ENCODE measurements at places on chromosomes 16 and 17.
A peak's percentile ranks its signal among the peaks of the same experiment; 100 is the strongest.

GRCh38 chr17:31558748-31559583 is 167.5 kb downstream of the RAB11FIP4 start:
- no peak for DNase-seq

- no peak for DNase-seq
Measured at GRCh38 chr17:45040459-45040858, 11.0 kb downstream of the DCAKD start.

- DNase-seq = no peak
Measured at GRCh38 chr16:30934827-30935557, 11.6 kb downstream of the FBXL19 start.

- no peak for DNase-seq
Measured at GRCh38 chr17:53950207-53950857, 127.6 kb downstream of the KIF2B start.

DNA sequence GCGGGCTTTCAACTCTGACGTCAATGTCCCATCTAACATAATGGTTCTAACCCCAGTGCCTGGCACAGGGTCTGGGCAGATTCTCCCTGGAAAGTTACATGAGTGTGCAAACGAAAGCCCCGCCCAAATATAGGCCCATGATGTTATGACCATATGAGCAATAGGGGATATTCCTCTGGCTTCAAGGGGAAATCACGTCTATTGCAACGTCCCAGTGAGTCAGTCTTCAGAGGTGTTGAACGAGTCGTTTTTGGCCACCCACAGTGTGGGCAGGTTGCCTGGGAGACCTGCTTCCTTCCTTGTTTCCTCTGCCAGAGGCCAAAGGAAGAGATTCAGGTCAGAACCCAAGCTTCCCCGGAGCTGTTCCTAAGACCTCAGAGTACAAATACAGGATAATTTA is 30.3 kb downstream of the PIK3R5 start:
- DNase-seq = peak; percentile 40

DNA sequence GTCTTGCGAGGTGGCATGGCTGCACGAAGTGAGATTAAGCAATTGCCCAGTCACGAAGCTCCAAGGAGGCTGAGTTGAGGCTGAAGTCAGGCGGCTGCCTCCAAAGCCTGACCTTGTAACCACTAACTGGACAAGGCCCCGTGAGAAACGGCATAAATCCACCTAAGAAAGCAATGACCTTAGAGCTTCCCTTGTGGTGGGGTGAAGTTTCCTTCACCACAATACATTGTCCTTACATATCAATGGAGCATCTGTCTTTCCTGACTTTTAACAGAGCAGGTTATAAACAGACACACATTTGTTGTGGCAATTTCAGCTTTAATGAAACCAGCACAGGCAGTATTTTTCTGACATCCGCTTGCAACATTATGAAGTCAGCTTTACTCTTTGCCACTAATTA is 2.5 kb upstream of the MED9 start:
- DNase-seq = no peak

- DNase-seq = no peak
Measured at GRCh38 chr17:27609611-27610303, 21.2 kb upstream of the LGALS9 start.

- no peak for DNase-seq
Measured at GRCh38 chr16:19291475-19291874, 5.9 kb downstream of the CLEC19A start.

GRCh38 chr16:83200005-83200779 is 573.4 kb downstream of the CDH13 start:
- no peak for DNase-seq

- DNase-seq = no peak
Measured at GRCh38 chr17:26809033-26809432, 484.9 kb upstream of the WSB1 start.

- no peak for DNase-seq
Measured at GRCh38 chr17:72359811-72360210, 239.0 kb downstream of the SOX9 start.

DNA sequence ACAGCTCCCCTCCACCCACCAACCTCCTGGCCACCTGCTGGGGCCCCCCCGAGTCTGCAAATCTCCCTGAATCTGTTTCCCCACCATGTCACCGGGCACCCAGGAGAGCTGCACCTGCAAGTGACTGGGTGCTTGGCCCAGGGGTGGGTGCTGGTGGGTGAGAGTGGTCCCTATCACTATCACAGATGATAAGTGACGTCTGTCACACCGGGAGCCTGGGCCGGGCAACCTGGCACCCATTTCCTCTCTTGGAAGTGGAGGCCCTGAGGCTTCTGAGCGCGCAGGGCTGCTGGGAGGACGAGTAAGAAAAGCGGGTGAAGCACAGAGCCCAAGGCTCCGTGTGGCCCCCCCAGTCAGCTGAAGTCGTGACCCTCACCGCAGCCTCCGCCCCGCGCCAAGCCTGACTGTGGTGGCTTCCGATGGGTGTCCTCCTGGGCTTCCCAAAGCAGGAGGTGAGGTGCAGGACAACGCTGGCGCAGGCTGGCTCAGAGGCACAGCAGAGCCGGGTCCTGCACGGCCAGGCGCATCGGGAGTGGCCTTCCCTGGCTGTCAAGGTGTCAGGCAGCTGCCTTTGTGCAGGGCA is 21.0 kb upstream of the ACSF3 start:
- no peak for DNase-seq

- no peak for DNase-seq
Measured at GRCh38 chr16:12252616-12253015, 276.1 kb downstream of the SNX29 start.

- no peak for DNase-seq
Measured at GRCh38 chr17:61250335-61250890, 149.2 kb upstream of the TBX2 start.

GRCh38 chr17:78891406-78892061 is 11.5 kb downstream of the CEP295NL start:
- DNase-seq = no peak

- DNase-seq = peak; percentile 56
Measured at GRCh38 chr16:31427441-31428278, 500 bp downstream of the COX6A2 start.

DNA sequence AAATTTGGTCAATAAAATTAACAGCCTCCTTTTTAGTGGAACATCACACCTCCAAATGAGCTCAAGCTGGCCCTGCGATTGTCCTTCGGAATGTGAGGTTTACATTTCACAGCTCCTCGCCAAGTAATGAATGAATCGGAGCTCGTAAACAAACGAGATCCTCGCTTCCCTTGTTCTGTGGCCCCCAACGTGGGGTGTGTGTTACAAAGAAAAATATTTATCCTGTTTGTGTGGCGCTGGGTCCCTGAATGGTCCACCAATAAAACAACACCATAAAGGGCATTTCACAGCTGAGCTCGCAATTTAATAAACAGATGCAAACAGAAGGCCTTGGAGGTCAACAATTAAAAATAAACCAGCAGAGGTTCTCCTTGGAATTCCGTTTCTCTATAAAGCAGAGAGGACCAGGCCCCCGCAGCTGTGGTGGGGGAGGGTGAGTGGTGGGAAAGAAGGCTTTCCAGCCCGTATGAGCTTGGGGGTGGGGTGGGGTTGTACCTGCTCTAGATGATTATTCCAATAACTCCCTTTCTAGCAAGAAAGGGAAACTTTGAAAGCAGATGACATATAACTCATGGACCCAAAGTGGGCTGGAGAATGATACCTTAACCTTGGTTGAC is 393.9 kb upstream of the SALL1 start:
- DNase-seq = no peak

DNA sequence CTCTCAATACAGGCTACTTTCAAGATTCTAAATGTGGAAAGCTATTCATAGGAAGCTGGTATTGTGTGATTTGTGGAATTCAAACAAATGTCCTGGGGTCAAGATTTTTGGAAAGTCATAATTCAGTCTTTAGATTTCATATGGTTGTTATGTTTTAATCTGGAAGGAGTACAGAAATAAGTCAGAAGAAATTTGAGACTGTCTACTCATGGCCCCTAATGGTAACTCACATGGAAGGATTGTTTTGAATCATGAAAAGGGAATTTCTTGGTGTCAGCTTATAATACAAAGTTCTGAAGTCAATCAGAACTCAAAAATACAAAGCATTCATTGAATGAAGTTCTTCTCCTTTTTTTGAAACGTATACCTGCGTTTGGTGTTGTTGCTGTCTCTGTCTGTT is 3.1 kb downstream of the KCNJ2 start:
- no peak for DNase-seq

- no peak for DNase-seq
Measured at GRCh38 chr16:4679850-4680636, 13.3 kb upstream of the NUDT16L1 start.

- no peak for DNase-seq
Measured at GRCh38 chr16:65700596-65700995, 578.7 kb upstream of the CDH11 start.

- DNase-seq = no peak
Measured at GRCh38 chr17:43344685-43345084, 54.1 kb upstream of the ARL4D start.

- DNase-seq = no peak
Measured at GRCh38 chr16:86681031-86681756, 102.8 kb downstream of the FOXL1 start.

DNA sequence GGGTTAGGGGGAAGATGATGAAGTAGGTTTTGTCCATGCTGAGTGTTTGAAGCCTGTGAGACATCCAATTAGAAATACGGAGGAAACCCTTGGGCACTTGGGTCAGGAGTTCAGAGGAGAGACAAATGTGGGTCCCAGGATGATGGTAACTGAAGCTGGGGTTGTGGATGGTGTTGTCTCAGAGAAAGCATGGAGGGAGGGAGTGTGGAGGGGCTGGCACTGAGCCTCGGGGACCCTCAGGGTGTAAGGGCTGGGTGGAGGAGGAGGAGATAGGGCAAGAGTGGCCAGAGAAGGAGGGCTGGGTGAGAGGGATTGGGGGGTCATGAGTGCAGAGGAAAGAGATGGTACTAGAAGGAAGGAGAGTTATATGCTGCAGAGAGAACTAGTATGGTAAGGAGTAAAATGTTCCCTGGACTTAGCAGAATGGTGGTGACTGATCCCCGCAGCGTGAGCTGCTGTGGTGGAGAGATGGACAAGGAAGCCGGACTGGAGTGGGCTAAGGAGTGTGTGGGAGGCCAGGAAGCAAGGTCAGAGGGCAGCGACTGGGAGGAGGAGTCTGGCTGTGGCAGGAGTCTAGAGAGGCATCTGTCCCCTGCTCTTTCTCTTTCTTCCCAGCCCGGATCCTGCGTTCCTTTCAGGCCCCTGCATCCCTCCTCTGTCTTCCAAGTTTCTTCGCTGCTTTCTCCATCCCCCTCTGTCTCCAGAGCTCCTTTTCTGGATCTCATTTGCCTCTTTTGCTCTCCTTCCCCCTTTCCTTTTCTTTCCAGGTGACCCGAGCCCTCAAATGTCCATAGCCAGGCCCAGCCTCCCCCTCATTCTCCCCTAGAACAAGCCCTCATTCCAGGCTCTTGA is 3.9 kb upstream of the COL1A1 start:
- DNase-seq = no peak

DNA sequence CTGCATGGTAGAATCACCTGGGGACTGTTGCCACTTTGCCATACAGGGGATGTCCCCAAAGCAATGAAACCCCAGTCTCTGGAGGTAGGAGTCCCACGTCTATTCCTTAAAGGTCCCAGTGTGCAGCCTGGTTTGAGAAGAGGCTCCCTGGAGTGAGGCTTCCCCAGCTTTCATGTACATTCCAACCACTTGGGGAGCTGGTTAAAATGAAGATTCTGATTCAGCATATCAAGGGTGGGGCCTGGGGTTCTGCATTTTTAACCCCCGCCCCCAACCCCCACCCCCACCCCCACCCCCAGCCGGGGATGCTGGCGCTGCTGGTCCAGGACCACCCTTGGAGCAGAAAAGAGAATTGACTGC is 241.2 kb downstream of the FOXL1 start:
- DNase-seq = no peak

- no peak for DNase-seq
Measured at GRCh38 chr16:72286936-72287620, 115.1 kb upstream of the PMFBP1 start.

GRCh38 chr16:1975432-1976215 is 3.8 kb downstream of the TBL3 start:
- no peak for DNase-seq

DNA sequence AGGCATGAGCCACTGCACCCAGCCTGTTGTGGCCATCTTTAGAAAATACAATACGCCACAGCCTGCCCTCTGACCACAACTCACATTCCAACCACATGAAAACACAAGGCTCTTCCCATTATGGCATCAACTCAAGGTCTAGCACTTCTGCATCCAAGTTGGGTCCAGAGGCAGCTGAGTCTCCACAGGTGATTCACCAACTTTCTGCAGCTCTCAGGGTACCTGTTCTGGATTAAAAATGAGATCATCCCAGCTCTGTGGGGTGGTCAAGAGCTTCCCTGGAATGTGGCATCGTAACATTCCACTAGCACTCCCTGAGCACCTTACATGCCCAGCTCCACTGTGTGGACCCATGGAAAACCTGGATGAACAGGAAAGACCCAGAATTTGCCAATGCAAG is 9.9 kb upstream of the GUCY2D start:
- DNase-seq = no peak

- no peak for DNase-seq
Measured at GRCh38 chr16:73172241-73172972, 124.5 kb upstream of the ZFHX3 start.

GRCh38 chr17:6195123-6195522 is 124.9 kb downstream of the WSCD1 start:
- no peak for DNase-seq

- DNase-seq = no peak
Measured at GRCh38 chr17:37701496-37701898, 43.4 kb downstream of the HNF1B start.

- DNase-seq = no peak
Measured at GRCh38 chr17:8192070-8192815, 2.3 kb upstream of the BORCS6 start.

DNA sequence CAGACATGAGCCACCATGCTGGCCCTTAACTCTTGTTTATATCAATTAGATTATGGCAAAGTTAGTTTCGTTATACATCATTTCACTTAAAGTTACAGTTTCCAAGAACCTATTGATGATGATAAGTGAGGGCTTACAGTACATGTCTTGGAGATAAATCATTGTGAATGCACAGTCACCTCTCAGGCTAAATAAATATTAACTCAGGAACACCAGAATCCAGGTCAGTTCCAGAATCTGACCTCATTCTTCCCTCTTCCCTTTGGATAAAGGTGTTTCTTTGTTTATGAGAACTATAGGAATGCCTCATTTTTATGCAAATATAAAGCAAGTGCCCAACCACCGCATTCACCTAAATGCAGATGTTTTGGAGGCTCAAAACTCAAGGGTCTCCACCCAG is 48.4 kb upstream of the CRYM start:
- no peak for DNase-seq

- DNase-seq = no peak
Measured at GRCh38 chr16:73347500-73348375, 299.8 kb upstream of the ZFHX3 start.
